ENCODE measurements at places on chromosomes 11 and 22. TPM values are rescaled to one million over a fixed set of nuclear protein-coding genes. Genes with fewer than 3 reads are reported as not detected.

KRTAP5-8 gene
- not detected for total RNA-seq

APOBEC3G gene
- total RNA-seq: 12.7 TPM

UBQLNL gene
- 0.14 TPM for total RNA-seq

KREMEN1 gene
- total RNA-seq: 12.0 TPM

PHETA2 gene
- 17.0 TPM for total RNA-seq

OOSP2 gene
- total RNA-seq: not detected

SCGB2A2 gene
- total RNA-seq: not detected

OR9Q1 gene
- total RNA-seq: not detected

KCTD14 gene
- total RNA-seq: 1.7 TPM

TRIM29 gene
- total RNA-seq: 0.57 TPM

SYT8 gene
- not detected for total RNA-seq

B3GAT1 gene
- not detected for total RNA-seq

CABP4 gene
- not detected for total RNA-seq

FJX1 gene
- total RNA-seq: 125 TPM

DEFB108B gene
- total RNA-seq: not detected

CD81 gene
- 302 TPM for total RNA-seq

C11orf87 gene
- total RNA-seq: not detected

PDE3B gene
- total RNA-seq: 0.14 TPM

CTSF gene
- 19.0 TPM for total RNA-seq

BATF2 gene
- 1.8 TPM for total RNA-seq

SCGB1A1 gene
- not detected for total RNA-seq

NXPE1 gene
- total RNA-seq: not detected

SHANK2 gene
- 1.6 TPM for total RNA-seq

GAB4 gene
- total RNA-seq: not detected

SIDT2 gene
- 21.8 TPM for total RNA-seq

CSKMT gene
- 10.0 TPM for total RNA-seq

DMC1 gene
- total RNA-seq: 4.3 TPM

PATE4 gene
- total RNA-seq: not detected

TMPRSS4 gene
- not detected for total RNA-seq

SEC14L3 gene
- not detected for total RNA-seq

RBFOX2 gene
- 107 TPM for total RNA-seq

POU2F3 gene
- total RNA-seq: not detected

HSPB2 gene
- not detected for total RNA-seq

BRSK2 gene
- not detected for total RNA-seq

Measured in placental pericyte (primary cell).